ENCODE measurements at places on chromosomes 12 and 14.

DNA sequence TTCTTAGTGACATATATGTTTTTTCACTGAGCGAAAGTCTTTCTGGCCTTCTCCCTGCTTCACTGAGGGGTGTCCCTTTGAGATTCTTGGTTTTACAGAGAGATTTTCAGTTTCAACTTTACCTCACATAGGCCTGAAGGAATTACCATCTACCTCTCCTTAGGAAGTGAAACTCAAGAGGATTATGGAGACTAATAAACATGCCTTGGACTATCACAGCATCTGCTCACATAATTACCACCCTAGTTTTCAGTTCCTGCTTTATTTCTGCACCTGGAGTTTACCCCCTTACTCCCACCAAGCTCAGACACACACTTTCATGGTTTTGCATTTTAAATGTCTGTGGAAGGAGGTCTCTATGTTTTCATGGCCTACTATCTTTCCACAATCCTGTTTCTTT lies 118.3 kb upstream of the SCAF11 start:
- DNase-seq, result no peak

DNA sequence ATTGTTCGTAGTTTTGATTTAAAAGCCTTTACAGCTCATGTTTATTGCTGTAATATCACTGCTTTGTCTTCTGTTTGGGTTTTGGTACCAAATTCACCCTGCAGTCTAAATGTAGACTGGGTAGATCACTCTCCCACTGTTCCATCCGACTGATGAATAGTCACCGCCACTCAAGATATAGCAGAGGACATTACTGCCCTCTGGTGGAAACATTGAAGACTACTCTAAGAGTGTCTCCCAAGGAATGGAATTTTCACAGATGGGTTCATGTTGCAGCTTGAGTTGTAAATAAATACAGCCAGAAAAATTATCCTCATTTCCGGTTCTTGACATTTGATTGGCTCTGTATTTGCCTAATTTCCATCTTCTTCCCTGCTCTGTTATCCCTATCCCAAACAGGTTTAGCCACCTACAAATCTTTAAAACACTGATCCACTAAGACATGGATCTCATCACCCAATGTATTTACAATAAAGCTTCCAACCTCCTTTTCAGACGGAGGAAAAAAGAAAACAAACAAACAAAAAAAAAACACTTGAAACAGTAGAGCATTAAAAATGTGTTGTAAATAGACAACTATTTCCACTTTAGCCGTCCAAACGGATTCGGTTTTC lies 198.3 kb upstream of the CPNE8 start:
- DNase-seq, result peak; percentile 78

GRCh38 chr12:54146506-54147145 lies 42.2 kb downstream of the SMUG1 start:
- no peak for DNase-seq

DNA sequence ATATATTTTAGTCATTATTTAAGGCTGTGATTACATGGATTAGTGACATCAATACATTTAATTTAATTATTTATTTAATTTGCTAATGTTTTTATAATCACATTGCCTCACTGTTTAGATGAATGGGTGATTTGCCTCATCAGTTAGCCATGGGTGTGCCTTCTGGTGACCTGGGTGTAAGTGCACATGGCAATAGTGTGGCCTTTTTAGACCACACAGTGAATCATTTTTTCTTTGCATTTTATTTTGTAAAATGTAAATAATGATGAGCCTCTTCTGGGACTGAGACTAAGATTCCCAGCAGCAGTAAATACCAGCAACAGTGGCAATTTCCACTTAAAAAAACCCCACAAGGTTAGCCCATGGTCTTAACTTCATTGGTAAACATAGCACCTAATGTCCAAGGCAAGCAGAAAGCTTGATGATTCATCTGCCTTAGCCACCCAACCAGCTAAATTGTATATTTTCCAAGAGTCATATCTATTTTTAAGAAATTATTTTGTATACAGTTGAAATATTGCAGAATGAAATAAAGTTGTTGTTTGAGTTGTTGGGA lies 235.9 kb upstream of the NOVA1 start:
- DNase-seq, result no peak

- no peak for DNase-seq
These were observed 175.6 kb downstream of the GLT1D1 start for GRCh38 chr12:129028844-129029243.

DNA sequence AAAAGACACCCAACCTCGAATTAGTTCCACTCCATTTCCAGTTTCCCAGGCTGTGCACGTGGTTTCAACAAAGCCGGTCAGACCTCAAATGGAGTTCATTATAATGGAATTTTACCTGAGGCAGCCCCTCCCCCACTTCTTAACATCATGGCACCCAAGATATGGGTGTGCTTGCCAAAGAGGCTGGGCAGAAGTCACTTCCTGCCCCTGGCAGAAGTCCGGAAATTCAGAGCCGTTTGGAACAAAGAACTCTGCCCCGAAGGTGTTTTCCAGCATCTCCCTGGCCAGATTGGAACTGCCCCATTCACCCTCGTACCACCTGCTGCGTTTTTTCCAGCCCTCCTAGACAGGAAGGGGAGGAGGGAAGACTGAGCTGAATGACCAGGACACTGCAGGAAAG lies 8.2 kb downstream of the VDR start:
- DNase-seq, result no peak

DNA sequence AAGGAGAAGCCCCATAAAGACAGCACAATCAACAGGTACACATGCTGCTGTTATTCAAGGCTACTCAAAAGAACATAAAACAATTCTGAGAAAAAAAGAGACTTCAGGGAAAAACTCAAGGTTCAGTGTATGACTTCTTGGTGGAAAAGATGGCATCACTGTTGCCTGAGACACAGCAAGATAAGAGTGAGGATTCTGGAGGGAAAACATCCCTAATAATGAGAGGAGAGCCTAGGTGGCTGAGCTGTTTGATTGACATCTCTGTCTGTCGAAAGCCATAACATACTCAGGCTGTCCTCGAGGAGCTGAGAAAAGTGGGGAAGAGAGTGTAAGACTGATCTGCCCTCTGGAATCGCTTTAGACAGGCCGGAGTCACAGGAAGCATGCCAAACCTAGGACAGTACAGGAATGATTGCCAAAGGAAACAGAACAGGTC lies 193.4 kb upstream of the AMIGO2 start:
- no peak for DNase-seq

GRCh38 chr12:80625901-80626300 lies 81.5 kb upstream of the MYF6 start:
- no peak for DNase-seq

- DNase-seq, result no peak
These were observed 1.5 kb upstream of the CRIP2 start for GRCh38 chr14:105473033-105473676.

GRCh38 chr12:76106631-76107030 lies 22.1 kb upstream of the NAP1L1 start:
- DNase-seq, result no peak

DNA sequence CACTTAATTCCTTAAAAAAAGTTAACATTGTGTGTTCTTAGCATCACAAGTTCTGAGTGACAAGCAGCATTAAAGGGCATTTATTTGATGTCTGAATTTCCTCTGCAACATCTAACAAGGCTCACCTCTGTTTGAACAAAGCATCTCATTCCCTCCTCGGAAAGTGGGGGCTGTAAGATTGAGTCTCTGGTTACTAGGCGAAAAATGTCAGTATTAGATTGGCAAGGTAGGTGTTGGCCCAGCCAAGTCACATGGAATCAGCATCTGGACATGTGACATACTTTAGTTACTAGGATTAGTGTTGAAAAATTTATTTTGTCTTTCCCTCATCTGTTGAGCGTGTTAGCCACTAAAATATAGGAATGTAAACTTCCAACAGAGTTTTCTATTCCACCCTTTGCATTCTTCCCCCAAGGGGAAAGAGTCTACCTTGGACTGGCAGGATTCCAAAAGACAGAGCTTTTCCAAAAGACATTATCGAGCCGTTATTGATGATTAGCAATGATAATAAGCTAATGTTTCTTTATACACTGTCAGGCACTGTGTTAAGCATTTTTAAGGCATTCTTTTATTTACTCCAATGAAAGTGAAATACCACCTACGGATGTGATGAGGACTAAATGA lies 194.9 kb upstream of the BTG1 start:
- no peak for DNase-seq

DNA sequence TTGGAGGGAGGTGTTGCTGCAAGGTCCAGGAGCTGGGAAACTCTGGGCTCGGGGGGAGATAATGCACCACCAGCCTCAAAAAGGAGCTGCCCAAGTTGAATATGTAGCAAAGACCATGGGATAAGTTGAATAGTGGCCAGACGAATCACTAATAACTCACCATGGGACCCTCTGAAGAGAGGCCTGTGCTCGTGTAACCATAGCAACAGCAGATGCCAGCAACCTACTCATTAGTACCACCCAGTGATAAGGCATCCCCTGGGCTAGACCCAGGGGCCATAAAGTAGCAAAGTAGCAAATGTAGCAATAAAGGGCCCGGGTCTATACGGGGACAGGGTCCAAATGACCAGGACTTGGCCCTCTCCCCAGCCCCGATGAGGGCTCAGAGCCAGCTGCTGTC lies 328.0 kb downstream of the DPF3 start:
- no peak for DNase-seq

- peak; percentile 44 for DNase-seq
These were observed 49.8 kb downstream of the ADCK1 start for GRCh38 chr14:77849711-77850110.

DNA sequence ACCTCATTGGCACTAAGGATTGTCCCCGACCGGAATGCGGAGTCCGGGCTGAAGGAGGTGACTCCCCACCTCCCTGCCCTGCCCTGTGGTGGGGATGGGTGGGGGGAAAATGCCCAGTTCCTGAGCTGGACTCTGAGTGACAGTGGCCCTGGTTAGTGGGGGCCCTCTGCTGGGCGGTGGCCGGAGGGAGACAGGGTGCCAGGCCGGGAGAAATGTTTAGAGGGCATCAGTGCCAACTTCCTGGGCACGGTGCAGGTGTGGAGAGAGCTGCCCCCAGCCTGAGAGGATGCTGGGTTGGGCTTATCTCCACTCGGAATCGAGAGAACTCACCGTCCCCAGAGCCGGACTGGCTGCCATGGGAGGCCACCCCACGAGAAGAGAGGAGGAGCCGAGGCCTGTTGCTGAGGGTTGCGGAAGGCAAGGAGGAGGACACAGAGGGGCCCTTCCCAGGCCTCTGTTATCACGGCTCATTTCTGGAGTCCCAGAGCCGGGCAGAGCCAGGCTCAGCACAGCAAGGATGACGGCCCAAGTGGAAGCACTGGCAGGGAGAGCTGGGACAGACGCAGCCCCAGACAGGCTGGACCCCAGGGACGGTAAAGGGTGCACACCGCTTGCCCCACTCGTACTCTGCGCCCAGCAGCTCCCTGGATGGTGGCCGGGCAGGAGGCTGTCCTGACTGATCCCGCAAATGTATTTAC lies 156.7 kb downstream of the KIF26A start:
- DNase-seq, result no peak

DNA sequence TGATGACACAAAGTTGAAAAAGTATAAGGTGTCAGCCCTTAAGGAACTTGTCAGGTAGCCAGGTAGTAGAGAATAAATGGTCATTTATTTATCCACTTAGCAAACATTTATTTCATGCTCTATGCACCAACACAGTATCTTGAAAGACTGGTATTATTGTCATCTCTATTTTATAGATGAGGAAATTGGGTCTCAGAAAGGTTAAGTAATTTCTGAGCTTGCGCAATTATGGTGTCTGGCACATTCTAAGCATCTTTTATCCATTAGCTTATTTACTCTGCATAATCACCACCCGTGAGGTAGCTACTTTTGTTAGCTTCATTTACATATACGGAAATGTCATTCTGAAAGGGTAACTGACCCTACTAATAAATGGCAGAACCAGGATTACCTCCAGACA lies 2.5 kb upstream of the UTP20 start:
- no peak for DNase-seq

- DNase-seq, result no peak
These were observed 75.2 kb upstream of the MAX start for GRCh38 chr14:65177551-65177950.

DNA sequence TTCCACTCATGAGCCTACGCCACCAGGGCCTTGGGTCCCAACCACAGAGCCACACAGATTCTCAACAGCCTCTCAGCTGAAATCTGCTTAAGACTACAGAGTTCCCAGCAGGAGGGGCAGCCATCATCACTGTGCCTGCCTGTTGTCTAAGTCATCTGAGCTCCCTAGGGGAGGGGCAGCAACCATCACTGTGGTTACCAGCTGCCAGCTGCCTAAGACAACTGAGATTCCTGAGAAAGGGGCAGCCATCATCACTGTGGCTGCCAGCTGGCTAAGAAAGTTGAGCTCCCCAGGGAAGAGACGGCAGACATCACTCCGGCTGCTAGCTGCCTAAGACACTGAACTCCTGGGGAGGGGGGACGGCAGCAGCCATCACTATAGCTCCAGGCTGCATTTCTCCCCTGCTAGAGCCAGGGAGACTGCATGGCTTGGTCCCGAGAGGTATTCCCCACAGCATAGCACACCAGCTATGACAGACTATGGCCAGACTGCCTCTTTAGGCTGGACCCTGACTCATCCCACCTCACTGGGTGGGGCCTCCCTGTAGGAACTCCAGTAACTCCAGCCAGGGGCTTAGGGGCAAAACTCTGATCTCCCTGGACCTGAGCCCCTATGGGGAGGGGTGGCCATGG lies 37.2 kb upstream of the C14orf132 start:
- no peak for DNase-seq

DNA sequence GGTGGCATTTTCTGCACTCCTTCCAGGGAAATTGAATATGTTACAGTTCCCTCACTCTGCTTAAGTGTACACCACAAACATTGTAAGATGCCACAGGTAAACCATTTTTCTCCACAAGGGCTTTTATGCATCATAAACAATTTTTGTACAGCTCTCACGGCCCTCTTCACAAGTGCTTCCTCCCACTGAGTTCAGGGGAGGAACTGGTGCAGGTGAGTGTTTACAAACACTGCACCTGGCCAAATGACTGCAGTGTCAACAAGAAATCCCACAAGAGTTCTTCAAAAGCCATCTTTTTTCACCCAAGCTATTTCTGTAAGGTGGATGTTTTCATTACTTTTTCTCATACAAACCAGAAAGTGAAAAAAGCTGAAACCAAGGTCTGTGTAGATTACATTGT lies 973.2 kb downstream of the AACS start:
- no peak for DNase-seq

- DNase-seq, result no peak
These were observed 21.1 kb upstream of the ADAM20 start for GRCh38 chr14:70555890-70556289.

- no peak for DNase-seq
These were observed 371.8 kb downstream of the ADAMTS20 start for GRCh38 chr12:43180242-43180641.

DNA sequence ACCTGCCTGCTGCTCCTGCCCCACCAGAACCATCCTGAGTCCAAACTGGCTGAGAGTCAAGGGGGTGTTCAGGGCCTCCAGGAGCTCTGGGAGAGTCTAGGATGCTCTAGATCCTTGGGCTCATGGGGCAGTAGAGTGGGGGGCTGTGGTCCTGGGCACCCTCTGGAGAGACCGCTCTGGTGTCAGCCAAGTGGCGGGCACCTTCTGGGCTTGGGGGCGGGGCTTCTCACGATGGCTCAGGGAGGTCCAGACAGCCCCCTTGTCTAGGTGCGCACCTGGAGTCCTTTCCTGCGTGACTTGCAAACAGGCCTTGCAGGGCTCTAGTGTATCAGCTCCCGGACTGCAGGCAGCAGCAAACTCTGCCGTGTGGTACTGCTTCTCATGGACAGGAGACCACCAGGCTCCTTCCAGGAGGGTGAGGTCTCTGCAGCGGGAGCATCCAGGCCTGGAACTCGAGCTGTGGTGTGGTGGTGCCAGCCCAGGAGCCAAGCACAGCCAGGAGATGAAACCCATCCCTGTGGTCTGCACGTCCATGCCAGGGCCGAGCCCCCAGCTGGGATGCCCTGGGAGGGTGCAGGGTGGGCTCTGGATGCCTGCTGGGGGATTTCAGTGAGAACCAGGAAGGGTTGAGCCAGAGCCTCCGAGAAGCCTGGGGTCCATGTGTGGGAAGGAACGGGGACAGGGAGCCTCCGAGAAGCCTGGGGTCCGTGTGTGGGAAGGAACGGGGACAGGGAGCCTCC lies 15.0 kb downstream of the PACS2 start:
- DNase-seq, result no peak

Data from urothelium cell line (cell line).